ENCODE measurements at places on chromosomes 3 and 15.
A peak's percentile ranks its signal among the peaks of the same experiment; 100 is the strongest.

DNA sequence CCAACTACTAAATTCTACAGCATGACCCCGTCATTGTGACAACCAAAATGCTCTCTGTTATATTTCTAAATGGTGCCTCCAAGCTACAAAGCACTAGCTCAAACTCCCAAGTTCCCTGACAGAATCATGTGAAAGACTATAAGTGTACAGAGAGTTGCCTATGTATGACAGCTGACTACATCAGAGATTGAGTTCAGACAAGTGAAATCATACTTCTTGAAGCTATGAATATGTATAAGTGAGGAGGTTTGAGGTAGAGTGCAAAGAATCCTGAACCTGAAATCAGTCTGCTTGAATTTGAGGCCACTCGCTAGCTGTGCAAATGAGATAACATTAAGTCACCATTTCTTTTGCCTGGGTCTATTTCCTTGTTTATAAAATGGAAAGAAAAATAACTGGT lies 63.9 kb upstream of the TP63 start:
- no peak for DNase-seq

DNA sequence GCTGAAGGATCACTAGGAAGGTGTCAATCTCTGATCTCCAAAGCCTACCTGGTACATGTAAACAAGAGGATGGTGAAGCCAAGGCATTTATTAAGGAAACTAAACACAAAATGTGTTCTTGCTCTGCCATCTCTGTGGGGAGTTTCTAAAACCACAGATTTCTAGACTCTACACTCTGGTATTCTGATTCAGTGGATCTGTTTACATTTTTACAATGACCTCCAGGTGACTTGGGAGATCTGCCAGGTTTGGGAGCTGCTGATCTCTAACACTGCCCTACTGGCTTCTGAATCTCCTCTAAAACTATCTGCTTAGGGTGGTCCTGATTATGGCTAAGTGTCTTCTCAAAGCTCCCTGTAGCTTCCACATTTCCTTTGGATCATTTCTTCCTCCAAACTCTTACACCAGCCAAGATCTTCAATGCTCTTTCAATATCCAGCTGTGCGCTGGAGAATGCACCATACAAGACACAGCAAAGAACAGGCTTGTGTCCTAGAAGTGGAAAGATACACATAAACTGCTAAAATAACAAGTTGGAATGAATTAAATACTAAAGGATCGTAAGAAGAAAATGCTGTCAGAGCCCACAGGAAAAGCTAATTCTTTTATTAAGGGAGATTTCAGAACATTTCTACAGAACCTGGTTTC lies 72.7 kb downstream of the GREM1 start:
- DNase-seq, result no peak

DNA sequence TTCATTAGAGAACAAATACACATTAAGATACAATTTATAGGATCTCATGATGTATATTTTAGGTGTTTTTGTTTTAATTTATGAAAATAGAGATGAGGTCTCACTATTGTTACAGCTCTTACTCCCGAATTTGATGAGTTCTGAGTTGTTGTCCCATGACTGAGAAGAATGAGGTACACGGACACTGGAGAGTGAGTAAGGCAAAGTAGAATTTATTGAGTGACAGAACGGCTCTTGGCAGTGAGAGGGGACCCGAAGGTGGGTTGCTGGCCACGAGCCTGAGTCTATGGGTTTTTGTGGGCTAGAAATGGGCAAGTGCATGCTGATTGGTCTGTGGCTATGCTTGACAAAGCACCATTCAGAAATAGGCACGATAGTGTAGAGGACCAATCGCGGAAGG lies 3.1 kb upstream of the RNF168 start:
- no peak for DNase-seq

DNA sequence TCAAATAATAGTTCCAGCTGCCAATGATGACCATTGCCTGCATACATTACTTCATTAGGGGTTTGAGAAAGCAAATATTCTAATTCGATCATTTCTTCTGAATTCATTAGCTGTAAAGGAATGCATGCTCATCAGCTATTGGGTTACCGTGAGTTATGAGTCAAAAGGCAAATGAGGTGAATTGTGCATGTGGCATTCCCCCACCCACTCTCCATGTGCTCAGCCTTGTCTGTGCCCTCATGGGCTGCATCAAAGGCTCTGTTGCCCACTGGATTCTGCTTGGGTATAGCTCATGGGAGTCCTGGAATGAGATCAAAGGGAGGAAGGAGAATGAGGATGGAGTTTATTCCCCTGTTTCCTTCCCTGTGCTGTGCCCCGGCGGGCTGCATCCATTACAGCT lies 99.3 kb upstream of the CHRNA7 start:
- no peak for DNase-seq

DNA sequence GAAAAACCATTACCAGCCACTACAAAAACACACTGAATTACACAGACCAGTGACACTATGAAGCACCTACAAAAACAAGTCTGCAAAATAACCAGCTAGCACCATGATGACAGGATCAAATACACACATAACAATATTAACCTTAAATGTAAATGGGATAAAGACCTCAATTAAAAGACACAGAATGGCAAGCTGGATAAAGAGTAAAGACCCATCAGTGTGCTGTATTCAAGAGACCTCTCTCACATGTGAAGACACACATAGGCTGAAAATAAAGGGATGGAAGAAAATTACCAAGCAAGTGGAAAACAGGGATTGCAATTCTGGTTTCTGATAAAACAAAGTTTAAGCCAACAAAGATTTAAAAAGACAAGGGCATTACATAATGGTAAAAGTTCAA lies 482.7 kb upstream of the MCTP2 start:
- no peak for DNase-seq

- DNase-seq, result peak; percentile 15
Observed at GRCh38 chr3:52532838-52533622, 627 bp downstream of the NT5DC2 start.

DNA sequence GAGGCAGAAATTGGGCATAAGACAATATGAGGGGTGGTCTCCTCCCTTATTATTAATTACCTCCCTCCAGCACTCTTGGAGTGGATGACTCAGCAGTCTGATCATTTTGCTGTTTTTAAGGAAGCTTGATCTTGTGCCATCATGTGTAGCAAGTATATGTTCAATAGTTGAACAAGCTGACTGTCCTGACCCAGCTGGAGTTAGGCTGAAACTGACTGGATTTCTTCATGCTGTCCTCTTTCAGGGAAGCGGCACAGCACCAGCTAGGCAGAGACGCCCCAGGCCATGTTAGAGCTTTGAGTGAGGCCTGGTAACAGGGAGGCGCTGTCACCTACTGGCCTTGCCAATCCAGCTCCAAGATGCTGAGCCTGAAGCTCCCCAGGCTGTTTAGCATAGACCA lies 54.4 kb upstream of the KIF23 start:
- no peak for DNase-seq

GRCh38 chr3:43691120-43691995 lies 620 bp downstream of the ABHD5 start:
- DNase-seq, result no peak

GRCh38 chr3:194431554-194431953 lies 32.5 kb upstream of the GP5 start:
- DNase-seq, result no peak

GRCh38 chr15:49190586-49190985 lies 20.5 kb downstream of the GALK2 start:
- no peak for DNase-seq

DNA sequence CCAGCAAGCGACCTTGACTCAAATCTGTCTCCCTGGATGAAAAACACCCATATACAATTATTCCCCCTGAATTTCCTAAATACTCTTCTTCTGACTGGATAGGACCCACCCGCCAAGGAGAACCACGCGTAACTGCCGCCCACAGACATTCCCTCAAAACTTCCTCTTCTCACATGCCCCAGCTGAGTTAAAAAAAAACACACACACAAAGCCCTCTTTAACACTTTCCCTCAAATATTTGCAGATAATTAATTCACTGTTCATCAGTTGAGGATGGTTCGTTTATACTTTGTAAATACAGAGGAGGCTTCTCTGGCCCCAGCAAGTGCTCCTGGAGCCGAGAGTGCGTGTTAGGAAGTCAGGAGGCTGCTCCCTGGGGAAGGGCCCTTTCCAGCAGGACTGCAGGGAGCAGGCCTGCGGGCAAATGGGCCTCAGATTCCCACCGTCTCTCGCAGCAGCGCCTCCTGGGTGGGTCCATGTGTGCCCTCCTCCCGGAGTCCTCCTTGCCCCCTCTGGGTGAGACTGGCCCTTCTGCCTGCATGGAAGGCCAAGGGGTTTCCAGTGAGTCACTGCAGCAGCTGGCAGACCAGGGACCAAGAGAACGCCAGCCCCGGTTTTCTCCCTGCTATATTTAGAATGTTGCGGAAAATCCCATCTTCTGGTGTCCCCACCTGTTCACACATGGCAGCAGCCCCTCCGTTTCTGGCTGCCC lies 46.8 kb downstream of the MGLL start:
- no peak for DNase-seq

DNA sequence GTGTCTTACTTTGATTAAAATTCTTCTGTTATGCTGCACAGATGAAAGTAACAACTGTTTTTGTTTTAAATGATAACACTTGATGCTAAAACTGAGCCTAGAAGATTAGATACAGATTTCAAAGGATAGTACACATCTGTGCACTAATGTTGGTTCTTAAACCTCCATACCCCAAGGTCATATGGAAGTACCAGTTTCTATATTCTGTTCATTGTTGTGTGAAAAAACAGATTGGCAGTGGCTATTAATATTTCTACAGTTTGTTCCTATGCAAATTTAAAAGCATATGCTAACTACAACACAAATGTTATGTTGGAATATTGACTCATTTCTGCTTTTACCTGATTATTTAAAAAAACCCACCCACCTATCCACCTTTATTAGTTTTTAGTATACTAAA lies 32.0 kb upstream of the GBE1 start:
- no peak for DNase-seq

DNA sequence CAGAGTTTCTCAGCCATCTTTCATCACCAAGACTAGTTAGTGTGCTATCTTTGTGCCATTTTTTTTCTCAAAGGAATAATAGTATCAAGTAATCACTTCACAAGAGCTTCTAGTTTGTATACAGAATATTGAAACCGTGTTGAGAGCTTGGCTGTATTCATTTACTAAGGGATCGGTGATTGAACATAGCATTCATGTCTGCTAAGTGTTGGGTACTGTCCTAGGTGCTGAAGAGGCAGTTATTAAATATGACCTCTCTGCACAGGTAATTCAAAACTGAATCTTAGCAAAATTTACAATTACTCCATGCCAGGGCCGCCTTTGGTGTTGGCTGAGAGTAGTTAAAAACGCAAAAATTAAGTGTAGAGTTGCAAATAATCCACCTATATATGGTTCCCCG lies 355.3 kb upstream of the RORA start:
- no peak for DNase-seq

DNA sequence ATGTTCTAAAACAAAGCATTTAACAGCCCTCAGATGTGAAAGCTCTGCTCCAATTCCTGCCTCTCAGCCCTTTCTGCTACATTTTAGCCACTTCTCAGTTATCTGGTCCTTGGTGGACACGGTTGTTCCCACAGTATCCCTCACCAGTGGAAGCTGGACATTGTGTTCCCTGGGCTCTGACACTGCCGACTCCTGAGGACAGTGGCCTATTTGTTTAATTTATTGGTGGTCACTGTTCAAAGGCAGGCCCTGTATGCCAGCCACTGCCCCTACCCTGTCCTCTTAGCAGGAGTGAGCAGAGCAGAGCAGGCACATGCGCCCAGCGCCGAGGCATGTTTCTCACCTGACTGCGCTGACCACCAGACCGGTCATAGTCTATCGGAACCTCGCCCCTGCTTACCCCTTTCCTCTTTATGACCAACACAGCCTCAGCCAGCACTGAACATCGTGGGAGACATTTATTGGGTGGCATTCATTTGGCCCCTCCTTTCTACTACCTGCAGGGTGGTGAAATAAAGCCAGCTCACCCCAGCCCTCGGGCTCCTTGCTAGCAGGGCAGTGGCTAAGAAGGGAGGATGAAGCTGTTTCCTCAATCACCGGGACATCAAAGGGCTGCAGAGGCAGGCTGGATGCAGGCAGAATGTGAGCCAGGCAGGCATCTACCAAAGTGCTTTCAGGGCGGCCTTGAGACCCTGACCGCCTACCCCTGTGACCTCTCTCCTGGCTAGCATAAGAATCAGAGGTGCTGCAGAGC lies 54.3 kb upstream of the HACD2 start:
- no peak for DNase-seq

GRCh38 chr15:68431792-68432401 lies at the start of gene ITGA11:
ITGA11 (minus strand) TSS chr15:68432163; CDS start chr15:68432066, 97 bp downstream.
- no peak for DNase-seq

- no peak for DNase-seq
Observed at GRCh38 chr3:98977520-98977919, 76.0 kb upstream of the DCBLD2 start.

DNA sequence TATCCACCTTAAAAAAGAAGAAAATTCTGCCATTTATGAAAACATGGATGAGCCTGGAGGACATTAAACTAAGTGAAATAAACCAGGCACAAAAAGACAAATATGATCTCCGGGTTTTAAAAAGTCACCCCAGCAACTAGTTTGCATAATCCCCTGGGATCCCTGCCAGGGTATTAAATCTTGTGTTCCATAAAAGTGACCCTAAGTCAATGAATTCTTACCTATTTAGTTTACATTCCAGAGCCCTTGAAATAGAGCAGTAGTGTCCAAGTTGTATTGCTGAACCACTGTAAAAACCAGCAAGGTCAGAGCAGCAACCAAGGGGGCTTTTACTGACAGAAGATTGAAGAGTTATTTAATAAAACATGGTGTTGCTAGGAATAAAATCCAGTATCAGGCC lies 716.8 kb upstream of the BCHE start:
- no peak for DNase-seq

GRCh38 chr3:3737531-3737930 lies 61.7 kb upstream of the LRRN1 start:
- DNase-seq, result no peak

DNA sequence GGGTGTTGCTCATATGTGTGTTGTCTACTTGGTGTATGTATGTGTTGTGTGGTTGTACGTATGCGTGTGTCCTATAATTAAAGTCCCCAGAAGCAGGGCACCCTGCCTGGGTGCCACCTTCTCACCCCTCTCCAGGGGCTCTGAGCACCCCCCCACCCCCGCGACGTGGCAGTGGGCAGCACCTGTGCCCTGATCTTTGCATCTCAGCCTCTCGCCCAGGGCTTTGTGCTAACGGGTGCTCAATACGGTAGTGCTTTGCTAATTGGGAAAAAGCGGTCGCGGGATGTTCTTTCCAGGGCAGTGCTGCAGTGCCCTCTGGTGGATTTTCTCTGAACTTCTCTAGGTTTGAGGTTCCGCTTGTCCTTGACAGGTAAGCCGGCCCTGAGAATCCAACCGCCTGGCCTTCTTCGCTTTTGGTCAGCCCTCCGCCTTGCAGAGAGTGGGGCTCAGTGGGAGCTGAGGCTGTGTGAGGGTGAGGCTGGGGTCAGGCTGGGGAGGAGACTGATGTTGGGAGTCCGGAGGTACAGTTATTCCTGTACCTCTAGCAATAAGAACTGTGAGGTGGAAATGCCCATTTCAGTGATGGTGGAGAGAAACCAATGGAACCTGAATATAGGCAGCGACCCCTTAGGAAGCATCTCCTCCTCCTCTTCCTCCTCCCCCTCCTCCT lies 17.6 kb upstream of the EPHB3 start:
- peak; percentile 50 for DNase-seq
